ACHN (cell line): ENCODE measurements at places on chromosomes 1 and 21.

- no peak for DNase-seq
Observed at GRCh38 chr1:117631359-117632160, 25.7 kb downstream of the TENT5C start.

- DNase-seq, result peak; percentile 93
Observed at GRCh38 chr1:30816211-30817076, 58.9 kb upstream of the LAPTM5 start.

DNA sequence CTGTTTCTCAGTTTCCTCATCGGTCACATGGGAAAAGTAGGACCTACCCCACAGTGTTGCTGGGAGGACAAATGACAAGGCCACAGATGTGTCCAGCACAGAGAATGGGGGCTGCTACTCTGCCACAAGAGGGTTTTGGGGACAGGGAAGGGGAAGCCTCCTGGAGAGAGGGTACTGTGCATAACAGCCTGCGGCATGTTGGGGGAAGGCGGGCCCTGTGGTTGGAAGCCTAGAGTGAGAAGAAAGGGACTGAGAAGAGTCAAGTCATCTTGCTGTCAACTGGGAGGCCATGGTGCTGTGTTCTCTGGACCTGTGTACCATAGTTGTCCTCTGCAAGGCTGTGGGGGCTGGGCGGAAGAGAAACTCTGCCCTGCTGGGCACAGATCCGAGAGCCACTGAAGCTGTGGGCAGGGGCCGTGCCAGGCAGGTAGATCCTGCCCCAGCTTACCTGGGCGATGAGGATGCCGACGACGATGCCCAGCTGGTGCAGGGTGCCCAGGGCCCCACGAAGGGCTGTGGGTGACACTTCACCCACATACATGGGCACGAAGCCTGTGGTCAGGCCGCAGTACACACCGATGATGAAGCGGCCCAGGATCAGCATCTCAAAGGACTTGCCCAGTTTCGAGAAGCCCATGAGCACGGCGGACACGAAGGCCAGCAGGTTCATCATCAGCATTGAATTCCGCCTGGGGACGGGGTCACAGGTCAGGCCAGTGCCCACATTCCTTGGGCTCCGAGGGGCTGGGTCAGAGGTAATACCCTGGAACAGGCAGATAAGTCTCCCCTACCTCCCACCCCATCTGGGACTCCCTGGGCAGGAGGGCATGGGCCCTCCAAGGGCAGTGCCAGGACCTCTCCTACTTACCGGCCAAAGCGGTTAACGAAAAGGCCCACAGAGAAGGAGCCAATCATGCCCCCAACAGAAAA is 28.2 kb downstream of the SLC2A1 start:
- DNase-seq, result no peak

DNA sequence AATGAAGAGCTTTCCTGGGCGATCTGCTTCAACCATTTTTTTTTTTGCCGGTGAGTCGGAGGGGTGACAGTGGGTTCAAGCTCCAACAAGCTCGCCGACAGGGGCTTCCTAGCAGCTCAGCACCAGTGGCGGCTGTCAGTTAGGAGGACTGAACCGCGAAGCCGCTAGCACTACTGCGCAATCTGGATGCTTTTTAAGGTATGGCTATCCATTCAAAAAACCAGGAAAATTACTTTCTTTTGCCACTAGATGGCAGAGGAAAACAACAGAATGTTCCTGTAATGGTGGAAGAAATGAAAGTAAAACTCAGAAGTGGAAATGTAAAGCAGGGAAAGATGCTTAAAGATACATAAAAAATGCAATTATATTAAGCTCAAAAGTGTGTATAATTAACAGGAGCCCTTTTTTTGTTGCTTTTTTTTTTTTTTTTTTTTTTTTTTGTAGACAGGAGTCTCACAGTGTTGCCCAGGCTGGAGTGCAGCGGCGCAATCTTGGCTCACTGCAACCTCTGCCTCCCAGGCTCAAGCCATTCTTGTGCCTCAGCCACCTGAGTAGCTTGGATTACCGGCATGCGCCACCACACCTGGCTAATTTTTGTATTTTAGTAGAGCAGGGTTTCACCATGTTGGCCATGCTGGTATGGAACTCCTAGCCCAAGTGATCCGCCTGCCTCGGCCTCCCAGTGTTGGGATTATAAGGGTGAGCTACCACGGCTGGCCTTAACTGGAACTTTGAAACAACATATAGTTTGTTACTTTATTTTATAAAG is 8.5 kb downstream of the KYAT3 start:
- peak; percentile 62 for DNase-seq

- DNase-seq, result no peak
Observed at GRCh38 chr1:170659399-170660035, 4.4 kb upstream of the PRRX1 start.

DNA sequence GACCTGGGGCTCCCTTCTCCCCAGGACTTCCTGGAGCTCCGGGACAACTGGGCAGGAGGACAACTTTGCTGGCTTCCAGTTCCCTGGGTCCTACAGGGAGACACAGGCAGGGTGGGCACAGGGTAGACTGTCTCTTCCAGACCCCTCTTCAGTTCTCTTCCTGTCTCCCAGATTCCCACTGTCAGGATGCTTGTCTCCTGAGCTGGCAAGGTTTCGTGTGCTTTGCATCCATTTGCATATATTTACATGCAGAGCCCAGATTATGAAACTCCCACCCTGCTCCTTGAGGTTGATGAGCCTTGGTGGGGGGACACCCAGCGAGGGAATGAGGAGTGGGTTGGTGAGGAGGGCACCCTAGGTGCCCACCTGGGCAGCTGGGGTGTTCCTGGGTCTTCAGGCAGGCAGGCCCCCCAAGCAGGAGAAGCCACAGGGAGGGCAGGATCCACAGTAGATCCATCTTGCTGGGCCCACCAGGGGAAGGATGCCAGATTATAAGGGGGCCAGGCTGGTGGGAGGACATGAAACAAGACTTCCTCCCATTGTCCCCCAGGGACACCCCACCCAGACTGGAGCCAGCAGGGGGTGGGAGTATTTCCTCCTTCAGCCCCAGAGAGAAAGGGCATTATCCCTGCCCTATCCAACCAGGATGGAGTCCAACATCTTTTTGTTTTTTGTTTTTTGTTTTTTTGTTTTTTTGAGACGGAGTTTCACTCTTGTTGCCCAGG is at the start of gene FCN3:
Gene FCN3 (minus strand): TSS at position 463 of the 725 bp plus-strand sequence. CDS start 6 bp downstream, at position 457.
- DNase-seq, result no peak

- peak; percentile 30 for DNase-seq
Observed at GRCh38 chr21:17045214-17045853, 467.5 kb upstream of the CXADR start.

GRCh38 chr1:69707103-69707502 is 139.4 kb downstream of the LRRC7 start:
- no peak for DNase-seq

- DNase-seq, result no peak
Observed at GRCh38 chr1:184823080-184823479, 68.4 kb upstream of the EDEM3 start.

DNA sequence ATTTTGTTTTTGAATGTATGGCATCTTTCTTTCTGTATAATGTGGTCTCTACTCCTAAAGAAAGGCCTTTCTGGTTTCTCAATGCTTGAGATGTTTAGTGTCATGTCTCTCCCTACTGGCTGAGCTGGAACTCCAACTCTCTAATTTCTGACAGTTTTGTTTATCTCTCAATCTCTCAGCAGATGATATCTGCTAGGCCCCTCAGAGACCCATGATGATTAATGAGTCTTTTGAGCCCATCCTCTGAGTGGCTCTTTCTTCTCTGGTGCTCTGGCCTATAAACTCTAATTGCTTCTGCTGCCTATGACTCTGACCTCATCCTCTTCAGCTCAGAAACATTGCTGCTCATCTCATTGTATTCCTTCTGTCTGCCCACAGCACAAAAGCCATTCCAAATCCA is 46.6 kb downstream of the CRB1 start:
- DNase-seq, result no peak

GRCh38 chr1:14817223-14818170 is 219.0 kb downstream of the KAZN start:
- DNase-seq, result no peak

DNA sequence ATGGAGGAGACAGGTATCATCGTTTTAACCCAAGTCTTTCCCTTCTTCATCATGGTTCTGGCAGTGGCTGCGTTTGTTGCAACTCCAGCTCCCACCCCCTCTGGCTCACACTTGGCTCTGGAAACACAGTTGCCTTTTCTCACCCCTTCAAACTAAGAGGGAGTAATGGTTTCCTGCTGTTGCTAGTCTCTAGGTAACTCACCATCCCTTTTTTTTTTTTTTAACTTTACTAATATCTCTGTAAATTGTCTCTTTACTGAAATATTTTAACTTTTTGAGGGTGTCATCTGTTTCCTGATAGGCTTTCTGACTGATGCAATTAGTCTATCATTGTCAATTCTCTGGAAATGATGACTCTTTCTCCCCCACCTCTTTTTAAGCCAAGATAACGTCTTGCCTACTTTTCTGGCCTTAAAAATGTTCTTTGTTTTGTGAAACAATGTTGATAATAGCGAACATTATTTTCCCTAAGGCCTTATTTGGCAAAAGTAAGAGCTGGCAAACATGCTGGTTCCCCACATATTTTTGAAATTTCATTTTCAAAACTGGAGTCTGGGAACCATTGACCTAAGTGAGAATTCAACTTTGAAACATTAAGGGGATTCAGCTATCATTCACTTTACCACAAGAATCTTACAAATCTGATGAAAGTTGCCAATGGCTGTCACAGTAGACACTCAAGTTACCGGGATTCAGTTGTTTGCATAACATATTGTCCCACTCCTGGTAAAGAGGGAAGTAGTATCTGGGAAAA is 85.3 kb downstream of the LEPR start:
- DNase-seq, result no peak

DNA sequence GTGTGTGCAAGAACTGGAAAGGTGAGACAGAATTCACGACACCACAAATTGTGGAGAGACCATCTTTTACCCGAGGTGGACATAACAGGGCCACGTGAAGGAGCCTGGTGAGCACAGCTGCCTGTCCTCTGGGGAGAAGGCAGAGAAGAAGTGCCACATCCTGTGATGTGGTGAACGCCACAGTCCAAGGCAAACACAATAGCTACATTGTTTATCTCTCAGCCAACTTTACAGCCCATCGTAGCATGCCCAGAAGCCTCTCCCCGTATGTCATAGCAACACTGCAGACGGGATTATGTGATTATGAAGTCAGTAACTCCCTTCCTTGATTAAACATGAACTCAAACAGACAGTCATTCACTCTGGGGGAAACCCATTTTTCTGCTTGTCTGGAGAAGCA is 612.2 kb downstream of the SMYD3 start:
- DNase-seq, result no peak

DNA sequence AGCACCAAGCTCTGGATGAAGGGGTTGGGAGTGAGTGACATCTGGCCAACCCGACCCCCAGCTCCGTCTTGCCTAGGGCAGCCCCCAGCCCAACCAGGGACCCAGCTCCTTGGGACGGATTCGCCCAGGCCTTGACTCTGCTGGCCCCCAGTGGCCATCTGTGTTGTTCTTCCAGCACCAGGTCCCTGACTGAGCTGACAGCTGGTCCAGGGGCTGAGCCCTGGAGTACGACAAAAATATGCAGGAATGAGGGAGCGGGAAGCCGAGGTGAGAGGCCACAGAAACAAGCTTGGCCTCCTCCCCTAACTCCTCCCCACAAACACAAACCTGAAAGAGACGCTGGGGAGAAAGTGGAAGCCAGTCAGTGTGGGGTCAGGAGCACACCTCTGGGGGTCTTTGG is 55.0 kb upstream of the PAX7 start:
- peak; percentile 53 for DNase-seq

GRCh38 chr21:17709266-17709611 is 96.5 kb upstream of the BTG3 start:
- no peak for DNase-seq

GRCh38 chr1:62325681-62326080 is 6.4 kb upstream of the KANK4 start:
- DNase-seq, result no peak

- peak; percentile 50 for DNase-seq
Observed at GRCh38 chr1:37602750-37603694, 7.3 kb upstream of the GNL2 start.

- no peak for DNase-seq
Observed at GRCh38 chr1:234605399-234605982, 4.5 kb downstream of the IRF2BP2 start.
